ENCODE measurements at places on chromosomes 7 and 10. TPM values are rescaled to one million over a fixed set of nuclear protein-coding genes. Genes with fewer than 3 reads are reported as not detected.

Gene ATRNL1
- polyA plus RNA-seq: 2.6 TPM

Gene ZNF511
- polyA plus RNA-seq: 20.9 TPM

Gene UPK3B
- 48.0 TPM for polyA plus RNA-seq

DNA sequence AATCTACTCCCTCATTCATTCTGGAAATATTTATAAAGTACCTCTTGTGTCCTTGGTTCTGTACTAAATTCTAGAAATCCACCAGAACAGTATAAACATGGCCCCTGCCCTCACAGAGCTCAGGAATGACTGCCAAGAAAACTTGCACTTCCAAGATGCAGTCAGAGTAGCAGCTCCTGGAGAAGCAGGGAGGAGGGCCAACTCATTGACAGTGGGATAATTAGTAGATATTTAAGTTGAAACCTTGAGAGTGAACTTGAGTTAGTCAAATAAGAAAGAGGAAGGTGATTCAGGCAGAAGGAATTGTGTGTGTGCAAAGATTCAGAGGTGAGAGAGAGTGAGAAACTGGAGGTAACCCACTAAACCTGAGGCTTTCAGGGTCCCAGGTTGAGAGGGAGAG is 182.2 kb upstream of the INHBA start:
- no peak for DNase-seq

DNA sequence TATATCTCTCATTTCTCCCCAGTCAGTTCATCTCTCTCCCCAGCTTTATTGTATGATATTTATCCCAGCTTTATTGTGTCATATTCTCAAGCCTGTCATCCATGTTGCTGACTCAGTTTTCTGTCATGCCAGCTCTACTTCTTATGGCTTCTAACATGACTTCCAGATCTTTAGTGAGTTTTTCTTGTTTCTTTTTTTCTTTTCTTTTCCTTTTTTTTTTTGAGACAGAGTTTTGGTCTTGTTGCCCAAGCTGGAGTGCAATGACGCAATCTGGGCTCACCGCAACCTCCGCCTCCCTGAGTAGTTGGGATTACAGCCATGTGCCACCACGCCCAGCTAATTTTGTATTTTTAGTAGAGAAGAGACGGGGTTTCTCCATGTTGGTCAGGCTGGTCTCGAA is 28.7 kb upstream of the CALU start:
- DNase-seq: no peak

DNA sequence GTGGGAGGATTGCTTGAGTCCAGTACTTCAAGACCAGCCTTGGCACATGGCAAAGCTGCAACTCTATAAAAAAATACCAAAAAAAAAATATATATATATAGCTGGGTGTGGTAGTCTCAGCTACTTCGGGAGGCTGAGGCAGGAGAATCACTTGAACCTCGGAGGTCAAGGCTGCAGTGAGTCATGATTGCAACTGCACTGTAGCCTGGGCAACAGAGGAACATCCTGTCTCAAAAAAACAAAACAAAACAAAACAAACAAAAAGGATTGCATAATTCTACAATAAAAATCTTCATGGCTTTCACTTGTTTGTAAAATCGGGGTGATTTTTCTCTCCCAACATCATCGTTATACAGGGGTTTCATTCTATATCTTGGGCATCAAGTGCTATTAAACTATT is 35.1 kb downstream of the GUSB start:
- DNase-seq: no peak

DNA sequence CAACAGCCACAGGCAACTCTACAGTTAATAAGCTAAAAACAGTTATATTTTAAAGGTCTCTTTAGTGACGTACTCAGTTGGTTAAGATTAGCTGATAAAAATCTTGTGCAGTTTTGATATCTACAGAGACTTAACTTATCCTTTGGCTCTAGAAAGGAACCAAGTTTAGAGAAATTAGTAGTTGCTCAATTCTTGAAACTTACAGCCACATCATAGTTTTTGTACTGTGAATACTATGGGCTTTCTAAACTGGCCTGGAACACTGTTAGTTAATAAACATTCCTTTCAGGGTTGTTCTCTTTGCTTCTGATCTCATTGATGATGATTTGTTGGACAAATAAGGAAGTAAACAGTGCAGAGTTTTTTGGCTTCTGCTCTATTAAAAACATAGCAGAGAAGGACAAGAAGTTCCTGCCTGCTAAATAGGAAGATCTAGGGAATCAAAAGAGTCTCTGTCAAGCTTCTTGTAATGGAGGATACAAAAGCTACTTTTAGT is 73.1 kb downstream of the MKLN1 start:
- peak; percentile 5 for DNase-seq

- no peak for DNase-seq
Measured at GRCh38 chr7:55517936-55518689, 54.2 kb downstream of the VOPP1 start.

GRCh38 chr7:50266635-50267386 is 37.7 kb upstream of the IKZF1 start:
- no peak for DNase-seq

GRCh38 chr7:27734583-27734982 is 5.4 kb upstream of the TAX1BP1 start:
- no peak for DNase-seq

DNA sequence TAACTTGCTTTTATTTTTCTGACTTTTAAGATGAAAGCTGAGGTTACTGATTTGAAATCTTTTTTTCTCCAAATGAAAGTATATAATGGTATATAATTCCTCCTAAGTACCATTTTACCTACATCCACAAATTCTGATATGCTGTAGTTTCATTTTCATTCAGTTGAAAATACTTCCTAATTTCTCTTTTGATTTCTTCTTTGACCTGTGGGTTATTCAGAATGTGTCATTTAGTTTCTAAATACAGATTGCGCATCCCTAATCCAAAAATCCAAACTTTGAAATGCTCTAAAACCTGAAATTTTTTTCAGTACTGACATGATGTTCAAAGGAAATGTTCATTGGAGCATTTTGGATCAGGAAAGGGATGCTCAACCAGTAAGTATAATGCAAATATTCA is 168.7 kb downstream of the CELF2 start:
- no peak for DNase-seq

GRCh38 chr7:103856929-103857328 is 132.5 kb downstream of the RELN start:
- DNase-seq: no peak

DNA sequence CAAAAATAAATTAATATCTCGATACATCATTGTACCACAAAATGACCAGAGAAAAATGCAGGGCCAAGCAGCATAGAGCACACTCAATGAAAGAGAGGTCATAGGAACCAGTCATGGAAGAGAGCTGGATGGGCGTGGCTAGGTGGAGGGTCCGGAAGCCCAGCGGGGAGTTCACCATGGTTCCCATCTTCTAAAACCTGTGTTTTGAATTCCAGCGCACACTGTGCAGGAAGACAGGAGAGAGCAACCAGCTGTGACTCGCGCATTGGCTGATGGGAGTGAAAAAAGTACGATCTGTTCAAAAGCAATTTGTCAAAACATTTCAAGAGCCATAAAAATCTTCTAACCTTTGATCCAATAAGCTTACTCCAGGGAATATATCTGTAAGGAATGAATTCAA is 125.2 kb upstream of the NANOS1 start:
- no peak for DNase-seq

- no peak for DNase-seq
Measured at GRCh38 chr10:103845972-103846371, 9.4 kb downstream of the SH3PXD2A start.

DNA sequence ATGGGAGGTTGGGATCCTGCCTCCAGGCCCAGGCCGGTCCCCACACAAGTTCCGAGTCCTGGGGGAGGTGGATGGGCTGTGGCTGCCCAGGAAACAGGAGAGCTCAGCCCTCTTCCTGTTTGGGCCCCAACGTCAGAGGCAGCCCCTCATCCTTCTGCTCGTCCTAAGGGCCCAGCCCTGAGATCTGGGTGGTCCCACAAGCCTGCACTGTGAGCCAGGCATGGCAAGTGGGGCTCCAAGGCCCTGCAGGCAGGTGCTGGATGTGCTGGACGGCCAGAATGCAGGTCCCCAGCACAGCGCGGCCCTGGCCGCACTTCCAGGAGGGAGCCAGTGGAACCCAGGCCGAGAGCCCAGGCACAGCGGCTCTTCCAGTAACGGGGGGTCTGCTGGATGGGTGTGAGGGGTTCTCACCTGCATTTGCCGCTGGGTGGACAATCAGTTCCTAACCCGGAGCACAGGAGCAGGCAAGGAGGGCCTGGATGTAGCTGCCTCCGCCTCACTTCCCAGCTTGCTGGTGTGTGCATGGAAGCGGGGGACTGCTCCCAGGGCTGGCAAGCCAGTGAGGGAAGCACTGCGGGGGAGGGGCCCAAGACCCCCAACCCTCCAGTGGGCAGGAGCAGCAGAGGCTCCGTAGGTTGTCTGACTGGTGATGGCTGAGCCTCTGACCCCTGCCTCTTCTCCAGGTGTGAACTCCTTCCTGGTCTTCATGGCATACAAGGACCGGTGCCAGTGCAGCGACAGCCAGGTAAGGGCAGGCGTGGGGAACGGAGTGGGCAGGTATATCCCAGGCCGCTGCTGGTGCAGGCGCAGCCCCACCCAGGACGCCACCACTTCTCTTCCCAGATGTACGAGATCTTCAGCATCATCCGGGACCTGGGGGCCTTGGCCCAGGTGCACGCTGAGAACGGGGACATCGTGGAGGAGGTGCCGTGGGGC is 9.7 kb downstream of the DPYSL4 start:
- no peak for DNase-seq

GRCh38 chr7:42868480-42868879 is 43.4 kb downstream of the C7orf25 start:
- DNase-seq: no peak

DNA sequence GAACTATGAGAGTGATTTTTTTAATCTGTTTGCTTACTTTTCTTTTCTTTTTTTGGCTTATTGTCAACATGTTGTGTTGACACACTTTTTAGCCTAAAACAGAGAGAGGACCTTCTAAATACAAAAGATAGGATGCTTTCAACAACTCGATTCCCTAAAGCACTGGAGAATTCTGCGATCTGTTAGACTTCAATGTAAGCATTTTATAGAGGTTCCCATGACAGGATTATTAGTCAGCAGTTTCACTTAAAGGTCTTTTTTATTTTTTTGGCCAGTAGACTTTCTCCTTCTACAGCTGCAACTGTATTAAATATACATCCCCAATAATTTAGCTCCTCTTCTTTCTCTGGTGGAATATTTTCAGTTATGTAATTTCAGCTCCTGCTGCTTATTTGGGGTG is 12.7 kb upstream of the NRP1 start:
- no peak for DNase-seq

DNA sequence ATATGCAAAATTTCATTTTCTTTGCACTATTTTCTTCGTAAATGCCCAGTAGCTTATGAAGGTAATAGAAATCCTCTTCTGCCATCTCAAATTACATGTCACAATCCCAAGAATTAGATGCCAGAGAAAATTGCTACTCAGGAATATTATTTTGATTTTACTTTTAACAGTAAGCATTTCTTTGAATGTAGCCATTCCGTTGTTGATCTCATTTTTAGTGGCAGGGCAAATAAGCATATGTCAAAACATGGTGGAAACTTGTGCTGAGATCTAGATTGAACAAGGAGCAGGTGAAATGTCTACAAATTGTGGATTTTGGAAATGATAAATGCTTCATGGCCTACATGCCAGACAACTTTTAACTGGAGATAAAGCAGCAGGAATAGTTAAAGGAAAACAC is 291.8 kb downstream of the SDHAF3 start:
- DNase-seq: no peak

DNA sequence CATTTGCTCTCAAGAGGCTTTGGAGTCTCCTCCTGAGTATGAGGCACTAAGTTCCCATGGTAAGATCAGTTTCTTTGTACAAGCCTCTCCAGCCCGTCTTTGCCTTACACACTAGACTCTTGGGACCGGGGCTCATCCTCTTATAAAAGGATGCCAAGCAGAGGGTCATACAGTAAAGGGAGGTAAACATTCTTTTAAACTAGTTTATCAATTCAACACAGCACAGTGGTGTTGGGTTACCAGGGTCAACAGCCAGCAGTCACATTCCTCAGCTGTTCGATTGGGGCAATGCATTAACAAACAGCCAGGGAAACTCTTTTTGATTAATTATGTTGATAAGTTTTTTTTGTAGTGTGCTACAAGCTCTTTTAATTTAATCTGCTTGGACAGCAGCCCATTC is 37.8 kb downstream of the HHEX start:
- DNase-seq: no peak

DNA sequence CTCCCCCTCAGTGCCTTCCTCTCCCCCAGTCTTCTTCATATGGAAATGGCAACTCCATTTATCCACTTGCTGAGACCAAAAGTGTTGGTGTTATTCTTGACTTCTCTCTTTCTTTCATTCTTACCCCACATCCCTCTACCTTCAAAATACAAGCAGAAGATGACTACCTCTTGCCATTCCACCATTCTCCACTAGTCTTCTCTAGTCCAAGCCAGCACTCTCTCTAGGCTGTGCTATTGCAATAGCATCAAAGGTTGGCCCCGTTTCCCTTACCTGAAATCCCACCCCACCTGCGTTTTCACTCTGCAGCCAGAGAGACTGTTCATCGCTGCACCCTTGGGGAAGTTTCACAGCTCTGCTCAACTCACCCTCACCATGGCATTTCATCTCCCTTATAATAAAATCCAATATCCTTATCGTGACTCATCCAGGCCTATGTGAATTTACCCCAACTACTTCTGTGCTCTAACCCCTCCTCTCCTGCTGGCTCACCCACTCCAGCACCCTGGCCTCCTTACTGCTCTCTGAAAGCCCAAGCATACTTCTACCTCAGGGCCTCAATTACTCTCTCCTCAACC is 109.1 kb downstream of the LSM5 start:
- DNase-seq: no peak

DNA sequence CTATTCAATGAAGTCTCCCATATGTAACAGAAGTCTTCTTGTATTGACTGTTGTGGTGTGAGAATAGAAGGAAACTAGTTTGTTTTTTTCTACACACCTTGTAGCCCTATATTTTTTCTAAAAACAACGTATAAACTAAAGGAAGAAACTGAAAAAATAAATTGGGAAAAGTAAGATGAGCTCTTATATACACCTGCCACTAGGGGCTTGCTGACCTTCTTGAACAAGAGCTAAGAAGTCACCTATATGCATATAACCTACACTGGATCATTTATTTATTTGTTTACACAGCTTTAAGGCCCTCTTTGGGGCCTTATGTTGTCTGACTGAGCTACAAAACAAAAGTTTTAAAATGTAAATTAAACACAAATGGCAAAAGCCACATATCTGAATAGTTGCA is 383.0 kb downstream of the HPSE2 start:
- no peak for DNase-seq

DNA sequence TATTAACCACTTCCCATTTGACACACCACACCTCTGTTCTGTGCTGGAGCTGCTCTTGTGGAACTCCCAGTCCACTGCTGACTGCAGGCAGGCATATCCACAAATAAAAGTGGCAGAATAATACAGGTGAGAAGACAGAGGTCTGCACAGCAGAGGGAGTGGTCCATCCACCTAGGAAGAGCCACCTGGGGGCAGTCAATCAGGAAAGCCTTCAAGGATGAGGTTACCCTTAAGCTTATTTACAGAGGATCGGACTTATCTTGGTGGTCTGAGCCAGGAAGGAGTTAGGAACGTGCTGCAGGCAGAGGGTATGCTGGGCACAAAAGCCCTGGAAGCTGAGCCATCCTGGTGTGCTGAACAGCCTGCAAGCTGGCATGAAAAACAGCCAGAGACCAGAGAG is 78.7 kb downstream of the FRMPD2 start:
- DNase-seq: no peak

GRCh38 chr7:29140873-29141468 is 5.4 kb downstream of the CPVL start:
- DNase-seq: peak; percentile 93

- DNase-seq: no peak
Measured at GRCh38 chr7:39560997-39561396, 5.2 kb upstream of the YAE1 start.

- no peak for DNase-seq
Measured at GRCh38 chr7:130560972-130561371, 69.1 kb downstream of the MEST start.

GRCh38 chr7:3598854-3599253 is 297.8 kb downstream of the SDK1 start:
- DNase-seq: no peak

Data from large intestine (tissue), 12 donors.